ENCODE measurements at places on chromosomes 6 and 20. TPM values are rescaled to one million over a fixed set of nuclear protein-coding genes. Genes with fewer than 3 reads are reported as not detected.

The FABP7 gene
- total RNA-seq, result not detected

The PPDPF gene
- total RNA-seq, result 232 TPM

The ASIP gene
- not detected for total RNA-seq

The UBD gene
- 0.38 TPM for total RNA-seq

The TREM1 gene
- not detected for total RNA-seq

- no peak overlapping the region for H3K4me3 ChIP-seq
- peaks cover 5% of the 10 kb centered on the region for H3K4me1 ChIP-seq
- no peaks in the 10 kb centered on the region for H3K27me3 ChIP-seq
- no peak overlapping the region for H3K27ac ChIP-seq
These were observed 212.1 kb downstream of the BTBD9 start for GRCh38 chr6:38427492-38428210.

DNA sequence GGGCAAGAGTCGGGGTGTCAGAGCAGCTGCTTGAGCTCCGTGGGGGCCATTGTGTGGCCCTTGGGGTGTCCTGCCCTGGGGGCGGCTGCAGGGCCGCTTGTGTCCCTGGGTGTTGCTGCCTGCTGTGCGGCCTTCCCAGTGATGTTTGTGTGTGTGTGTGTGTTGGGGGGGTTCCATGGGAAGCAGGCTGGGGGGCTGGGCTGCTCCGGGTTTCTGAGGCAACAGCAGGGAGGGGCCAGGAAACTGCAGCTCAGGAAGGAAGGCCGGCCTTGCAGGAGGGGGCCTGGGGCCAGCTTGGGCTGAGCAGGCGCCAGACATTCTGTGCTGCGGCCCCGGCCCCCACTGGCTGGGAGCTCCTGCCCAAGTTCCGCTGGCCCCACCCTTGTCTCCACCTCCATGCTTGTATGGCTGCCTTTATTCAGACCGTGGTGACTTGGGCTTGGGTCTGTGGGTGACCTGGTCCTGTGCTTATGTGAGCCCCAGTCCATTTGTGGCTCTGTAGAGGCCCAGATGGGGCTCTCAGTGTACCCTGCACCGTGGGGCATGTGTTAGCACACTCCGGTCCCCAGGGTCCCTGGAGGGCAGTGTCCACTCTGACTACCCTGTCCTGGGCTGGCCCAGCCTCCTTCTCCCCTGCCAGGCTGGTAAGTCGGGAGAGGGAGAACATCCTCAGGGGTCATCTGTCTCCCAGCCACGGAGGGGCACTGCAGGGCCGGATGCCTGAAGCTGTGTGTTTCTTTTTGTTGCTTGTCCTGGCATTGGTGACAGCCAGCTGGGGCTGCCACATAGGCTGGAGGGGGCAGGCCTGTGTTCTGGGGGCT lies 4.6 kb upstream of the SOX18 start:
- no peaks in the 10 kb centered on the region for H3K36me3 ChIP-seq
- H3K27ac ChIP-seq, result no peak overlapping the region
- H3K4me3 ChIP-seq, result no peak overlapping the region
- peaks cover 25% of the 10 kb centered on the region for H3K27me3 ChIP-seq
- no peak for DNase-seq
- H3K4me1 ChIP-seq, result peaks cover 30% of the 10 kb centered on the region

GRCh38 chr20:24745617-24746350 lies 203.3 kb upstream of the CST7 start:
- no peak for DNase-seq
- H3K4me1 ChIP-seq, result peaks cover 4% of the 10 kb centered on the region
- H3K4me3 ChIP-seq, result no peak overlapping the region
- no peaks in the 10 kb centered on the region for H3K36me3 ChIP-seq

DNA sequence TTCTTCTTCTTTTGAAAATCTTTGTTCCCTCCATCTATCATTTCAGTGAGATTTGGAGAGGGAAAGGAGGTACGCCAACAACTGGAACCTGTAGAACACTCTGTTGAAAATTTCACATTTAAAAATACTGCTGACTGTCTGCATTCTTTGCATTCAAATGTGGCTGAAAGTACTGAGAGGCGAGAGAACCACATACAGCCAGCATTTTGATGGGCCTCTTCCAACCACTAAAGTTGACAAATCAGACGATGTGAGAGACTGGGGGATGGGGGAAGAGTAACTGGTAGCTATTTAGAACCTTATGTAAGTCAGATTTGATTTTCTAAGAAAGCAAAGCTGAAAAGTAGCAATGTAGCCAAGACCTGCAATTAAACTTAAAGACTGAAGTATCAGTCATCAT lies 77.5 kb downstream of the FKBP5 start:
- H3K27ac ChIP-seq, result peak overlapping the region; percentile 18
- peak; percentile 39 for DNase-seq
- H3K36me3 ChIP-seq, result peaks cover 69% of the 10 kb centered on the region
- H3K4me3 ChIP-seq, result no peak overlapping the region
- peaks cover 25% of the 10 kb centered on the region for H3K4me1 ChIP-seq

GRCh38 chr20:37699202-37699601 lies 5.4 kb downstream of the CTNNBL1 start:
- no peaks in the 10 kb centered on the region for H3K27me3 ChIP-seq
- peaks cover 9% of the 10 kb centered on the region for H3K36me3 ChIP-seq
- H3K4me1 ChIP-seq, result peaks cover 15% of the 10 kb centered on the region

DNA sequence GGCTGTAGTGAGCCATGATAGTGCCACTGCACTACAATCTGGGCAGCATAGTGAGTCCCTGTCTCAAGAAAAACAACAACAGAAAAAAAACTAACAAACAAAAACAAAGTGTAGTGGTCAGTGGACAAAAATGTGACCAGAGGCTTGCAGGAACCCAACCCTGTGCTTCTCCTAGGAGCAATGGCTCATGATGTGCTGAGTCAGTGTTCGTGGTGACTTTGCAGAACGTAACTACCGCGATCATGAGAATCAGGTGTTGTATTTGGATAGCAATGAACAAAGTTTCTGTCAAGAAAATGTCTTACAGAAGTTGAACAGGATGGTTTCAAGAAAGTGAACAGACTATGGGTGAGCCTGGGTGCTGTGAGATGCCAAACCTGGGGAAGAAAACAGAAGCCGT lies 18.5 kb upstream of the FOXC1 start:
- H3K4me3 ChIP-seq, result no peak overlapping the region
- no peak for DNase-seq
- H3K36me3 ChIP-seq, result no peaks in the 10 kb centered on the region

GRCh38 chr6:83702077-83702476 lies 6.8 kb downstream of the SNAP91 start:
- H3K27me3 ChIP-seq, result peaks cover 10% of the 10 kb centered on the region
- DNase-seq, result no peak
- H3K4me1 ChIP-seq, result no peaks in the 10 kb centered on the region
- no peak overlapping the region for H3K27ac ChIP-seq

- H3K27me3 ChIP-seq, result peaks cover 54% of the 10 kb centered on the region
- no peak overlapping the region for H3K4me3 ChIP-seq
- no peak for DNase-seq
- no peak overlapping the region for H3K27ac ChIP-seq
- H3K4me1 ChIP-seq, result peaks cover 58% of the 10 kb centered on the region
These were observed 124.4 kb upstream of the AFDN start for GRCh38 chr6:167702241-167702827.

- DNase-seq, result no peak
- no peaks in the 10 kb centered on the region for H3K4me1 ChIP-seq
- no peak overlapping the region for H3K4me3 ChIP-seq
- no peak overlapping the region for H3K27ac ChIP-seq
- H3K36me3 ChIP-seq, result no peaks in the 10 kb centered on the region
These were observed 85.8 kb downstream of the SLC35F1 start for GRCh38 chr6:117992856-117993255.

Data from activated CD4-positive, alpha-beta memory T cell treated with anti-CD3 and anti-CD28 coated beads, Interleukin-2, amount 10 ng/mL, durations not matched to agents 7 days and 5 days (primary cell).